HuH-7.5 (cell line): ENCODE measurements at places on chromosomes 13 and 19.
A peak's percentile ranks its signal among the peaks of the same experiment; 100 is the strongest.

DNA sequence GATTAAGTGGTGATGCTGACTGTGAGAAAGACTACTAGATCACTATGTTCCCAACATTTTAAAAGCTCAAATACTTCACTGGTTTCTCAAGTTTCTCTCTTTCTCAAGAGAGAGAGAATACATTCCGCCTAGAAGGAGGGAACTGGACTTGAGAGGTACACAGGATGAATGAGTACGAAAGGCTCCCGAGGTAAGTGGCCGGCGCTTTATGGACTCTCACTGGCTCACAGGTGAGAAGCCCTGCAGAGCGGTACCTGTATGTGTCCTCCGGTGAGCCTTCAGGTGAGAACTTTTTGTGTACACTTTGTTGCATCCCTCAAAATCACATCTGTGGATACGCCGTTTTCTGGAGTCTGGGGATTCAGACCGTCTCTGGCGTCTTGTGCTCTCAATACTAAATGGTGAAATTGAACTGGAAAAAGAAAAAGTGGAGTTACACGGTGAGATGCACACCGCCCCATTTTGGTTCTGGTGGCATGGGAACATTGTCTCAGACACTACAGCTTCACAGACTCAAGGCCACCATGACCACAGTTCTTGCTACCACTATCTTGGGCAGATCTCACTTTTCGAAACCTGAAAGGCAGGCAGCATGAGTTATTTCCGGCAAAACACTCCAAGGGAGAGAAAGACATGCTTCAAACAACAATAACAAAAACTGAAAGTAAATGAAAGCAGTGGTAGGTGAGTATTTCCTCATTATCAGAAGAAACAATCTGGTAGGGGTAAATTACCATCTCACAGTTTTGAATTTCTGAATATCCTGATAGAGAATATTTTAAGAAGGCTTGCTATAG lies 418.9 kb downstream of the KLF12 start:
- no peak for DNase-seq

DNA sequence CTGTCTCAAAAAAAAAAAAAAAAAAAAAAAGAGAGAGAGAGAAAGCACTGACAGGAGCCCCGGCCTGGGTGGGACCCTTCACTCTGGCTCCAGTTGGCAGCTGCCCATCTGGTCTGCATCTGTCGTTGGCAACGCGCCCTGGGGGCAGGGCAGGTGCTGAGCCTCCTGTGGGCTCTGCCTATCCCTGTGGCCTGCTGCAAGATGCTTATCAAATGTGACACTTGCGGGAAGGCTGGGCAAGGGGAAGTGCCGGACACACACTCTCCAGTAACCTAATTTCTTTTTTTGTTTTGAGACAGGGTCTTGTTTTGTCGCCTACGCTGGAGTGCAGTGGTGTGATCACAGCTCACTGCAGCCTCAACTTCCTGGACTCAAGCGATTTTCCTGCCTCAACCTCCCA lies 10.7 kb upstream of the KPTN start:
- DNase-seq = no peak

GRCh38 chr19:39474139-39474620 lies 6.5 kb upstream of the TIMM50 start:
- DNase-seq = peak; percentile 78

DNA sequence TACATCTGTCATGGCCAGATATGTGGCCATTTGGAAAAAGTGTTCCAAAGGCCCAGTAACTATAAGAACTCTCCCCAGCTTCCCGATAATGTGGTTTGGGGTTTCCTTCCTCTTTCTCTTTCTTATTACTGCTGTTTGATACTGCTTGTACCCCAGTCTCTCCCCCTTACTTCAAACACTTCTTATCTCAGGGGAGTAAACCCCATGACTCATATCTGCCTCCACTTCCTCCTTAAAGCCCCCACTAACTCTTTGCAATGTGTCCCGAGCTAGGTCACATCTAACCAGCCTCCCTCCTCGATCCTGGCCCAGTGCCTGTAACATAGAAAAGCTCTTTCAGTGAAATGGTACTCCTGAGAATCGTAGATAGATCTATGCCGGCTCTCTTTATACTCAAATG lies 82.4 kb upstream of the STARD13 start:
- DNase-seq = no peak

- peak; percentile 20 for DNase-seq
Measured at GRCh38 chr19:34171539-34171876, 796 bp upstream of the LSM14A start.

- no peak for DNase-seq
Measured at GRCh38 chr13:44050450-44051063, 170.9 kb downstream of the LACC1 start.

- DNase-seq = peak; percentile 67
Measured at GRCh38 chr19:44644402-44645016, 799 bp downstream of the PVR start.

- no peak for DNase-seq
Measured at GRCh38 chr19:29702161-29702962, 12.7 kb downstream of the C19orf12 start.

- DNase-seq = no peak
Measured at GRCh38 chr13:76440568-76440967, 445.6 kb downstream of the KCTD12 start.

- DNase-seq = peak; percentile 43
Measured at GRCh38 chr19:20077791-20078463, at the start of gene ZNF90. ZNF90 (plus strand) TSS chr19:20078000; CDS start chr19:20078133, 133 bp downstream.

DNA sequence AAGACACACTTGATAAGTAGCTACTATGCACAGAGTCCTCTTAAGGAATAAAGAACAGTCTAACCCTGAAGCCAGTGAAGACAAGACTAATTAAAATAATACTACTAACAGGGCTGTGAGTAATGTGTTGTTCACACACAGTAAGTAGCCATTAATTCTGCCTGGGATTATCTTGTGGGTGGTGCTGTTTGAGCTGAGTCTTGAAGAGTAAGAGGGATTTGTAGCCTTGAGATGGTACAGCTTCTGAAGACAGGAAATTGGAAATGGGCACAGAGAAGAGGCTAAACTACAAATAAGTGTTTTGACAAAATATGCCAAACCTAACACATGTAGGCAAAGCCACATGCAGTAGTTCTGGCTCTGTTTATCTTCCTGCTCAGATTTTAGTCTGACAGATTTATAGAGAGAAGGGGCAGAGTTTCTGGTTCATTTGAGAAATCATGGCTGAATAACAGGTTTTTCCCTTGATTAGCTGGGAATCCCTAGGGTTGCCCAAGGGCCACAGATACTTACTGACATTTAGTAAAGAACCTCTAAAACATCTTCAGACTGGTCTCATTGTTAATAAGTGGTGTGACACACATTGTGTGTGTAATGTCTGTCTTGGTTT lies 38.0 kb downstream of the ITGBL1 start:
- no peak for DNase-seq

DNA sequence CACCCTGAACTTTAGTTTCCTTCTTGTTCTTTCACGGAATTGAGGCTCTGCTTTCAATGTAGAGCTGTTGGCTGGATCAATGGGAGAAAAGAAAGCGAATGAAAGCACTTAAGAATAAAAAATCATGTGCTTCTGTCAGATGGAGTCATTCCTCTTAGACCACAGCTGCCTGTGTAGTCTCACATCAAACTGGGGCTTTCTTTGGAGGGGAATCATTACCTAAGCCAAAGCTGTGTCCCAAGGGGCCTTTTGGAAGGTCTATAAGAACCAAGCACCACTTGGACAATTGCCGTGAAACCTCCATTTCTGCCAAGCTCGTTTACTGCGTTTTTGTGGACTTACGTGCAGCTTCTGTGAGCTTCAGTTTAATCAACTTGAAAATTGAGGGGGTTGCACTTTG lies 44.2 kb upstream of the RNF113B start:
- no peak for DNase-seq

DNA sequence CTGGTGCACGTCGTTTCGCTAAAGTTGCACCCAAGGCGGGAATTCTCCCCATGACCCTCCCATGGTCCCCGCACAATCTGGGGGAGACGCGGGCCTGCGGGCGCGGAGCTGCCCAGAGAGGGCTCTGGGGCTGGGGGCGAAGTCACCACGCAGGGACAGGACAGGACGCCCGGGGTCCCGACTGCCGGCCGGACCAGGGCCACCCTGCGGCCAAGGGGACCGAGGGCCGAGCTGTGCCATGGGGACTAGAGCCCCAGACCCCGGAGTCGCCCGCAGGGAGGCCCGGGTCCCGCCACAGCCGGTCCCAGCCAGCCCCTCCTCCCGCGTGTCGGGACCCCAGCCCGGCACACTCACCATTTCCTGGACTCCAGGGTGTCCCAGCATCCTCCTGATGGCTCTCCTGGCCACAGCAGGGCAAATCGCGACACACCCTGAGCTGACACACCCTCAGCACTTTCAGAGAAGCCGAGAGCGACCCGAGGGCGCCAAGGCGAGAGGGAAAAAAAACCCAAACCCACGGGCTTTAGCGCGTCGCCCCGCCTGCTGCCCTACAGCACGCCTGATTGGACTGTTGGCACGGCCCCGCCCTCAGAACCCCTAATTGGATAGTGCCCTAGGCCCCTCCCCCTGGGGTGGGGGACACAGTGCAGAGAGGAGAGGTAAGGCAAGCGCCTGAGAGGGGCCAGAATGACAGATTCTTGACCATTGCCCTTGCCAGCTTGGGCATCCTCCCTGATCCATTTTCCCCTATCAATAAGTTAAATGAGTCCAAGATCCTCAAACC lies 28.6 kb downstream of the ZNF44 start:
- no peak for DNase-seq

DNA sequence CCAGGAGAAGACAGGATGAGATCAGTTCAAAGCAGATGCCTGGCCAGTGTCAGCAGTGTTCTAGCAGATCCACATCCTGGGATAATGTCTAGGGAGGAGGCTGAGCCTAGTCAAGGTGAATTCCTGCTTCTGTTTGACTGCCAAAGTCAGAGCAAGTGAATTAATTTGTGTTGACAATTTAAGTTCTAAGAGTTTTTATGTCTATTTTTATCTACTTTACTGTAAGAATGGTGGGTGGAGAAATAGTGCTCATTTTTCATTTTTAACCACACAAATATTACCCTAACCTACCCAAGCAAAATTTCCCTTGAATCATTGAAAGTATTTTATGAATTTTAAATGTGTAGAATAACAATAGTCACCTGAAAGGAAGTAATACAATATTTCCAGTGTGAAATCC lies 207.6 kb upstream of the SLC10A2 start:
- DNase-seq = no peak

GRCh38 chr13:107407074-107407473 lies 808.3 kb downstream of the LIG4 start:
- no peak for DNase-seq
